ENCODE measurements at places on chromosomes 16 and 17. TPM values are rescaled to one million over a fixed set of nuclear protein-coding genes. Genes with fewer than 3 reads are reported as not detected.

DNA sequence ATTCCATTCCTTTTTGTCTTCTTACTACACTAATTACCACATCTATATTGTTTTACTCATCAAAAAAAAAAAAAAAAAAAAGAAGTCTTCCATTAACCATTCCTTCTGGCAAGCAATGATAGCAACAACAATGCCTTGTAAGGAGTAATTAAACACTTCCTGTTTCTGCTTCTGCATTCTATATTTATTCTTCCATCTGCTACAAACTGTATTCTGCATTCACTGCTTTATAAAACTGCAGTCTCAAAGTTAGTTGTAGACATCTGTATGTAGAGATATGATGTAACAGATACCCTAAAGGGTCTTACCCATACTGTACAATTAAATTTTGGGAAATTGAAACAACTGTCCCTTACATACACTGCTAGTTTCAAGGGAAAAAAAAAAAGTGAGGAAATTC, 28.7 kb upstream of the ABCA6 start:
- H3K27ac ChIP-seq, result no peak overlapping the region
- H3K36me3 ChIP-seq, result no peaks in the 10 kb centered on the region
- no peaks in the 10 kb centered on the region for H3K27me3 ChIP-seq
- peaks cover 9% of the 10 kb centered on the region for H3K4me1 ChIP-seq

GRCh38 chr16:85231959-85232358, 119.7 kb upstream of the CIBAR2 start:
- H3K27ac ChIP-seq, result no peak overlapping the region
- H3K4me3 ChIP-seq, result no peak overlapping the region
- H3K27me3 ChIP-seq, result no peaks in the 10 kb centered on the region
- no peaks in the 10 kb centered on the region for H3K36me3 ChIP-seq

- H3K4me1 ChIP-seq, result peaks cover 39% of the 10 kb centered on the region
Observed at GRCh38 chr16:75342308-75342811, 90.9 kb upstream of the BCAR1 start.

GRCh38 chr16:51155199-51155607, 4.1 kb upstream of the SALL1 start:
- peaks cover 11% of the 10 kb centered on the region for H3K27me3 ChIP-seq
- H3K4me3 ChIP-seq, result peak overlapping the region; percentile 35
- no peak overlapping the region for H3K27ac ChIP-seq
- no peaks in the 10 kb centered on the region for H3K36me3 ChIP-seq
- DNase-seq, result no peak

GRCh38 chr17:65163990-65164495, 26.9 kb downstream of the RGS9 start:
- H3K27ac ChIP-seq, result no peak overlapping the region
- no peaks in the 10 kb centered on the region for H3K36me3 ChIP-seq
- H3K27me3 ChIP-seq, result no peaks in the 10 kb centered on the region
- DNase-seq, result no peak
- no peak overlapping the region for H3K4me3 ChIP-seq

- no peaks in the 10 kb centered on the region for H3K36me3 ChIP-seq
- DNase-seq, result no peak
- no peak overlapping the region for H3K27ac ChIP-seq
Observed at GRCh38 chr16:6969594-6969993, 363.1 kb upstream of the RBFOX1 start.

DNA sequence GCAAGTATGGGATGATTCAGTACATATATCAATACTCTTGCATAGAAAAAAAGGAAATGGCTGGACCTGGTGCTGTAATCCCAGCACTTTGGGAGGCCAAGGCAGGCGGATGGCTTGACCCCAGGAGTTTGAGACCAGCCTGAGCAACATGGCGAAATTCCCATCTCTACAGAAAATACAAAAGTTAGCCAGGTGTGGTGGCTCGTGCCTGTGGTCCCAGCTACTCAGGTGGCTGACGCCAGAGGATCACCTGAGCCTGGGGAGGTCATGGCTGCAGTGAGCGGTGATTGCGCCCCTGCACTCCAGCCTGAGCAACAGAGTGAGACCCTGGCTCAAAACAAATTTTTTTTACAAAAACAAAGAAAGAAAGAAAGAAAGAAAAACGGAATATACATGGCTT, 7.1 kb upstream of the SGF29 start:
- H3K4me3 ChIP-seq, result no peak overlapping the region
- DNase-seq, result no peak
- no peaks in the 10 kb centered on the region for H3K36me3 ChIP-seq
- no peaks in the 10 kb centered on the region for H3K27me3 ChIP-seq
- H3K4me1 ChIP-seq, result no peaks in the 10 kb centered on the region

GRCh38 chr17:60300011-60300410, 91.9 kb downstream of the USP32 start:
- DNase-seq, result no peak
- H3K36me3 ChIP-seq, result no peaks in the 10 kb centered on the region
- H3K27ac ChIP-seq, result no peak overlapping the region
- no peaks in the 10 kb centered on the region for H3K27me3 ChIP-seq
- no peak overlapping the region for H3K4me3 ChIP-seq
- H3K4me1 ChIP-seq, result peaks cover 10% of the 10 kb centered on the region

- H3K27me3 ChIP-seq, result no peaks in the 10 kb centered on the region
- no peak overlapping the region for H3K27ac ChIP-seq
Observed at GRCh38 chr16:55225972-55226542, 97.9 kb upstream of the IRX6 start.

MAP2K6 gene
- total RNA-seq, result 8.4 TPM

CCL4 gene
- not detected for total RNA-seq

Data from cardiac muscle cell (in vitro differentiated cells and primary cell).